ENCODE measurements at places on chromosomes 1 and 21.

GRCh38 chr1:186957314-186957713, 128.6 kb downstream of the PLA2G4A start:
- no peak for DNase-seq

DNA sequence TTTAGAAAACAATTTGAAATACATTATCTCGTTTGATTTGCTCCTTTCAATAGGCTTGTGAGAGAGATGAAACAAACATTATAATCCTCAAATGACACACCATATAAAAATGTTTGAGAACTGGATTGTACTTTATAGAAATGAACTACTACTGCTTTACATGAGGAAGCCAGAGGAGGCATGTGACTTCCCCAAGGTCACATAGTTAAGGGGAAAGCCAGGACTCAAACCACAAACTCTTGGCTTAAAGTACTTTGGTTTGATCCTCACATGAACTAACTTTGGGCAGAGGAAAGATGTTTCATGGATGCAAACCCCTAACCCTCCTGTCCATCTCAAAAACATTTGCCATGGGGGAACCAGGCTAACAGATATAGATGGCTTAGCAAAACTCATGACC, 4.7 kb downstream of the ARHGEF11 start:
- DNase-seq = no peak

DNA sequence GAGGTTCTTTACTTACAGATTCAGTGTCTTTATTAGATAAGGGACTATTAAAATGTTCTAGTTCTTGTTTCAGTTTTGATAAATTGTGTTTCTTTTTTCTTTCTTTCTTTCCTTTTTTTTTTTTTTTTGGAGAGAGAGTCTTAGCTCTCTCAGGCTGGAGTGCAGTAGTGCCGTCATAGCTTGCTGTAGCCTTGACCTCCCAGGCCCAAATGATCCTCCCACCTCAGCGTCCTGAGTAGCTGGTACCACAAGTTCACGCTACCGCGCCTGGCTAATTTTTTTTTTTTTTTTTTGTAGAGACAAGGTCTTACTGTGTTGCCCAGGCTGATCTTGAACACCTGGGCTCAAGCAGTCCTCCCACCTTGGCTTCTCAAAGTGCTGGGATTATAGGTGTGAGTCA, 76.6 kb downstream of the TMEM200B start:
- no peak for DNase-seq

GRCh38 chr1:54849219-54850068, 37.6 kb downstream of the DHCR24 start:
- no peak for DNase-seq

- DNase-seq = no peak
These were observed 11.6 kb downstream of the KRTAP24-1 start for GRCh38 chr21:30271156-30271555.

DNA sequence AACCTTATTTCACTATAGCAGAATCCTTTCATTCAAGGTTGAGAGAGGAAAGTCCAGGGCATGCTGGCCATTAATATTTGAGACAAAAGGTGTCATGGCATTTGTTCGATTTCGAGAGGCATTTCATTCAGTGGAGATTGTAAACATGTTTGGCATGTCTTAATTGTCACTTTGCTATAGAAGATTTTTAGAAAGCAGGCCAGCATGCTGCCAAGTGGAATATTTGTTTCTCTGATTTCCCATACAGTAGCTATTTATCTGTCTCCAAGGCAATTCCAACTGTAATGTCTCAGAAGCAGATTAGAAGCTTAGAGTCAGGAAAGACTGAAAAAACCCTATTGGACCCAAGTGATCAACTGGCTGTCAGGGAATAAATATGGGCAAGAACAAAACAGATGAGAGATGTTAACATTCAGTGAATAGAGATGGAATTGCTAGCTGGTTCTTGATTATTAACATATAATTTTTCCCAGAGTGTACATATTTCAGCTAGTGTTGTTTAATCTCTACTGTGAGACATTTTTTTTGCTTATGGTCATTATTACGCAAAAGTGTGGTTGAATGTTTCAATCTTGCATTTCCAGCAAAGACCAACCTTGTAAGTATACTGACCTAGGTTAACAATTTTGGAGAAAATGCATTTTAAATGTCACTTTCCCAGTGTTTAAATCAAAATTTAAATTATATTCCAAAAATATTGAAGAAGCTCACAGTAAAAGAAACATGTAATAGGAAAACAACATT, 174.6 kb downstream of the KCNK2 start:
- no peak for DNase-seq

GRCh38 chr1:65355031-65355712, 45.8 kb downstream of the DNAJC6 start:
- no peak for DNase-seq

- DNase-seq = no peak
These were observed 18.8 kb downstream of the ORC1 start for GRCh38 chr1:52385376-52385775.

- DNase-seq = no peak
These were observed 72.4 kb downstream of the ELAVL4 start for GRCh38 chr1:50181027-50181663.

- no peak for DNase-seq
These were observed 42.6 kb downstream of the F13B start for GRCh38 chr1:197024460-197024859.

DNA sequence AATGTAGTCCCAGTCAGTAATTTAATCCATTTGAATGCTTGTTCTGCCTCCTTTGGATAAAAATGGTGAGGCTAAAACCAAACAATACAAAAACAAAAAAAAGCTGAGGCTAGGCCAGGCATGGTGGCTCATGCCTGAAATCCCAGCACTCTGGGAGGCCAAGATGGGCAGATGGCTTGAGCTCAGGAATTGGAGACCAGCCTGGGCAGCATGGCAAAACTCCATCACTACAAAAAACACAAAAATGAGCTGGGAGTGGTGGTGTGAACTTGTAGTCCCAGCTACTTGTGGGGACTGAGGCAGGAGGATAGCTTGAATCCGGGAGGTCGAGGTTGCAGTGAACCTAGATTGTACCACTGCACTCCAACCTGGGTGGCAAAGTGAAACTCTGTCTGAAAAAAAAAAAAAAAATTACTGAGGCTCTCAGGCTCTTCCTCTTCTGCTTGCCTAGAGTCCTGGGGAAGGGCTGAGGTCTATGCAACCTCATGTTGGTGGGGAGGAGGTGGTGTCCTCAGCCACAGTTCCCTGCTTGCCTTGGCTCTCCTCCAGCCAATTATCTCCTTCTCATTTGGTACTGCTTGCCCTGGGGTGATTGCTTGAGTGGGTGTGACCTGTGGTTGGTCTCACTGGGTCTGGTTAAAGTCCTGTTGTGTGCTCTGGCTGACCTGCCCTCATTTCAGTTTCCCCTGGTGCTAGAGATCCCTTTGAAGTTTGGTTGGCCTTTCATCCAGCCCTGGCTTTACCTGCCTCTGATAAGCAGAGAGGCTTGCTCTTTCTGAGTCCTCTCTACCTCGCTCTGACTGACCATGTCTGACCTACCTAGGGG, 20.9 kb downstream of the S1PR1 start:
- DNase-seq = no peak

- no peak for DNase-seq
These were observed 36.2 kb downstream of the UBE2G2 start for GRCh38 chr21:44765231-44766013.

DNA sequence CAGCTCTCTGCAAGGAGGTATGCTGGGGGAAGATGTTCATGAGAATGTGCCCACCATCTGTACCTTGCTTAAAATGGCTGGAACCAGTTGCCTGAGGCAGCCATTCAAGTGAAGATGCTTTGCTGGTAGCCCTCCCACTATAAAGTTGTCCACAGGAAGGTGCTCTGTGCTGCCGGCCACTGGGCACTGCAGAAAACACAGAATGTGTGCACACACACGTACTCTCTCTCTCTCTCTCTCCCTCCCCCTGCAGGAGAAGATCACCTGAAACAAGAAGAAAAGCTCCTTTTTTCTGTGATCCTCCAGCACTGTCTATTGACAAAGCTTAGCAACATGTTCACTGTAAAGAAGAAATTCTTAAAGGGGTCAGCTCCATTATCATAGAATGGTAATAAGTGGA, 134.8 kb downstream of the PIGK start:
- no peak for DNase-seq

GRCh38 chr21:40049931-40050290, 182.7 kb downstream of the PCP4 start:
- DNase-seq = no peak

GRCh38 chr1:200332716-200333115, 77.1 kb downstream of the ZNF281 start:
- DNase-seq = no peak

DNA sequence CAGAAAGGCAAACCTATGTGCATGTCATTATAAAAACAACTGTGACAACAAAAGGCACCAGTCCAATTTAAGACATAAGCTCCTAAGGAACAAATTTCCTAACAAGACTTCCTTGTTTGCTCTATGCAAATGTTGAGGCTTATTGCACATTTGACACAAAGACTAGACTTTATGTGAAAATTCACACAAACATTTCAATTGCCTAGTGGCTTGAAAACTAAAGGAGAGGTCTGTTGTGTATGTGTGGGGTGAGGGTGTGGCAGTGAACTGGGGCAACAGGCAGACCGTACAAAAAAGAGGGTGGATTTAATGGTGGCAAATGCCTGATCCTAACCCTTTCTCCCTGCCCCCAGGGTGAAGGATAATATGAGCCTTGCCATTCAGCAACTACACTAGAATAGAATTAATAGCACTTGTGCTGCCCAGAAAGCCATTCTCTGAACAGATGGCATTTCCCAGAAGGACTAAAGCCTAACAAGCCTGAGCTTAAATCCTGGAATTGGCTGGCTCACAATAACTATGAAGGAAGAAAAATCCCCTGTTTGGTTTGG, 73.9 kb downstream of the GLUL start:
- DNase-seq = peak; percentile 77

DNA sequence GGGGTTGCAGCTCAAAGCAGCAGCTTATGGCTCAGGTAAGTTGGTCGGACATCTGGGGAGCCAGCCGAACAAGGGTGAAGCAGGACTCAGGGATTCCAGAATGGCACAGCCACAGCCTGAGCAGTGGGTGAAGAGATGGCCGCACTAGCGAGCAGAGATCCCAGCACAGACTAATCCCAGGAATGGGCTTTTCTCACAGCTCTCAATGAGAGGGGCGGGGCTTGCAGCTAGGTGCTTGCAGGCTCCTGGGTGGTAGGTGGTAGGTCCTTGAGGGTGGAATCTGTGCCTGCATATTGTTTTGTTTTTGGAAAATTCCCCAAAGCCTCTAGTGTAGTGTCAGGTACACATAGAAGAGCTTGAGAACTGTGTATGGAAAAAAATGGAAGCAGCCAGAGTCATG, 9.0 kb downstream of the KIAA0040 start:
- no peak for DNase-seq

- peak; percentile 23 for DNase-seq
These were observed 7.5 kb upstream of the PARK7 start for GRCh38 chr1:7953850-7954609.

DNA sequence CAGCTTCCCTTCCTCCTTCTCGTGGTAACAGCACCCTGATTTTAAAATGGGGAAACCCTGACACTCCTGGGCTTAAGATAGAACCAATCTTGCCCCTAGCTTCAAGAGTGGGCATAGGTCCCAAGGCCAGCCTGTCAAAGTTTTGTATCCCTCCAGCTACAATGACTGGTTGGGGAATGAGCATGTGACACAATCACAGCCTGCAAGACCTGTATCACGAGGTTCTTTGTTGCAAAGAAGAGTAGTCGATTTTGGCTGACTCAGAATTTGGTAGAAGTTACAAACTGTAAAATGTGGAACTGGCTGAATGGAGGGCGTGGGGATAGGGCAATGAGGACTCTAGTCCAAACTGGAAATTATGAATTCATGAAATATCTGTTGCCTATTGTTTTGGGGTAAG, 18.7 kb downstream of the CTSK start:
- no peak for DNase-seq

- DNase-seq = no peak
These were observed 92.9 kb downstream of the LAMC2 start for GRCh38 chr1:183278739-183279591.

DNA sequence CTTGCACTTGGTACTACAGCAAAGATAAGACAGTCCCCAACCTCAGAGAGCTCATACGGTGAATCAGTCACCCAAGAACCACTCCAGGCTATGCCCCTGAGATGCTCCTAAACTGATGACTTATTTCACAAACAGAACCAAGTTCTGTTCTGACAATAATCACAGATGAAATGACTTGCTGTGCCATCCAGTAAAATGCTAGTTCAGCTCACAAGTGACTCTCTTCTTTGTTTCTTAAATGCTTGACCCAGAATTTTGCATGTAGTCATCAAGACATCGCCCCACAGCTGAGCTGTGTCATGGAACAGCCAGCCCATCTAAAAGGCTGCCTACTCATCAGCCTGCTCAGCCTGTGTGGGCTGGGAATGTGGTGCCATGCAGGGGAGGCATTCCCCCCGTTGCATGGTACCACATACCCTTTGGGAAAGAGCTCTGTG, 6.1 kb upstream of the SLC19A2 start:
- DNase-seq = no peak

DNA sequence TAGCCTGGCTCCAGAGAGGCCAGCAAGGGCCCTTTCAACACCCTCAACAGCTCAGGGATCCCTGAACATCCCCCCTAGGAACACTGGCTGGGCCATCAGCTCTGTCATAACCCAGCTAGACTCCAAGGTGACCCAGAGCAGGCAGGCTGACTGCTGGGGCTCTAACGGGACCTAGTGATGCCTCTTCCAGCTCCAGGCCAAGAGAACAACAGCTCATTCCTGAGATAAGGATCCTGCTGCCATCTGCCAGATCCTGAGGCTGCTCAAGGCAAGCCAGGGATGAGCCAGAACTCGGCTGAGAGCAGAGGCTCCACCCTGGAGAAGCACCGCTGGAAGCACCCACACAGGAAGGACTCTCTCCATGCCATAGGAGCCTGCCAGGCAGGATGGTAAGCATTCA, 2.0 kb downstream of the VSIG8 start:
- no peak for DNase-seq

GRCh38 chr1:59229138-59229537, 67.8 kb upstream of the FGGY start:
- no peak for DNase-seq

GRCh38 chr1:26203642-26204318, 13.4 kb downstream of the CATSPER4 start:
- no peak for DNase-seq

GRCh38 chr1:172085317-172085716, 244.0 kb downstream of the DNM3 start:
- no peak for DNase-seq

DNA sequence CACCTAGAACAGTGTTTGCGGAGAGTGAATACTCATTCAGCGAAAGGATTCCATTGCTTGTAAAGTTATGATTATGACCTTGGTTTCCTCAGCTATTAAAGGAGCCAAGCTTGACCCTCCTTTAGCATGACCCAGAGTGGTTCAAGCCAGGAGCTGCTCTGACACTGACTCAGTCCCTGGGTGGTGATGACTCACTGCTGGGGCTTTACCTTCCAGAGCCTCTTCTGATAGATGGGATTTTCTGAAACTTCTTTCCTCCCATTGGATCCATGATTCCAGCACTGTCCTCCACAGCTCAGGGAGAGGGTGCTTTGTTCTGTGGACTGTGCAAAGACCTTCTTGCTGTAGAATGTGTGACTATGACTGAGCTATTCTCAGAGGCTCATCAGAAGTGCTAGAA, 77.4 kb downstream of the S1PR1 start:
- no peak for DNase-seq

DNA sequence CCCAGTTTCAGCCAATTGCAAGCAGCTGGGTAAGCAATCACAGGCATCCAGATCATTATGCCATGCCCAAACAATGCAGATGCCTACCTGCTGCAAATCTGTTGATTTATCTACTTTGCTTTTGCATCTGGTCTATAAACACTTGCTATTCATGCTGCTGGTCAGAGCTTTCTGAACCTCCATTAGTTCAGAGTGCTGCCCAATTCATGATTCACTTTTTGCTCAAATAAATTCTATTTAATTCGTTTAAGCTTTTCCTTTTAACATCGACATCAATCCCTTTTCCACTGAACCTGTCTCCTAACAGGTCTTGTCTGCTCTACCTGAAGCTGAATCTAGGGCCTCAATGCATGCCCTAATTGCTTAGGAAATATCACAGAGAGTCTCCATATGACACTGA, 99.4 kb upstream of the C1orf87 start:
- no peak for DNase-seq

Data from NCI-H2107 (cell line).